ENCODE measurements at places on chromosomes 2 and 18.

DNA sequence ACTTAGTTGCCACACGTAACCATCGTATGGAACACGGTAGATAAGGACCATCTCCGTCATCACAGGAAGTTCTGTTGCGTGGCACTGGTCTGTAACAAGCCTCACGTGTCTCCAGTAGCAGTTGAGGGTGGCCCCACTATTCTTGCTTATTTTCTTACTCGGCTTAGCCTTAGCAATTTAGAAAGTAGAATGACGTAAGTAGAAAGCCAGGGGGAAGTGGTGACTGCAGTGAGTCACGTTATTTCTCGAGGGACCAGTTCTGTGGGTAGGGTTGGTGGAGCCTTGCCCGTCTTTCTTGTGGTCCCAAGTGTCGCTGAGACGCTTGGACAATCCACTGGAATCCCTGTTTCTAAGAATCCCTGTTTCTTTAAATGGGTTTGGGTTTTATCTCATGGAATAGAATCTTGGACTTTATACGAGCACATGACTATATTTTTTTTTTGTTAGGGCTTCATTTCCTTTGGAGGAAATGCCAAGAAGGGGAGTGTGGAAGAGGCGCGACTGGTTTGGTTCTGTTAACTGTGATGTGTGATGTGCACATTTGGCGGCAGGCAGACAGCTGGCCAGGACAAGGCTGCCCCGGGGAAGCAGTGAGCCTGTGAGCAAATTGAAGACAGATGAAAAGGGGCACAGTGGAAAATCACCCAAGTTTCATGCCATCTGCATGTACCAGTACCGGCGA is 96.2 kb downstream of the CABLES1 start:
- DNase-seq: peak; percentile 72

GRCh38 chr2:231998046-231998445 is 36.5 kb downstream of the DIS3L2 start:
- DNase-seq: no peak

- no peak for DNase-seq
Observed at GRCh38 chr2:229634601-229635370, 79.6 kb downstream of the DNER start.

DNA sequence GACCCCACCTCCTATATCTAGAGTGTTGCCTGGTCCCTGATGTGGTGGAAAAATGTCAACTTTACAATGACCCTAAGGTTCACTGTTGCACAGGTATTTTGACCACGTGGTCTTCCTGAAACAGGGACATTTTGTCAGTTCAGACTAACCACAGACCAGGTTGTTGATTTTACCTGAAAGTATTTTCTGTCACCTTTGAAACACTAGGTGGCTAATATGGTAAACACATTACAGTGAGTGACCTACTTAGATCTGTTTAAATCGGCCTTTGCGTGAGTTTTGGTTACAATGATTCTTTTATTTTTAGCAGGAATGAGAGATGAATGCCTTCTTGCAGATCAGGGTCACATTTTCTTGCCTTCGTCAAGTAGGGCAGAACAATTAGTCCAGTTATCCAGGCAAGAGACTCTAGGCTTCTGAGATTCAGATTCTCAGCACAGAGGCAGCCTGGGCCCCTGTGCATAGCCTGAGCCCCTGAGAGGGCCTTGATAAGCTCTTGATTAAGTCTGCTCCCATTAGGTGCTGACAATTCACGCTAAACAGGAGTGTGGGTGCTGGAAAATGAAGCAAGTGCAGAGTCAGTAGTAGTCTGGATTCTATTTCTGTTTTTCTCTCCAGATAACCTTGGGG is 226.2 kb downstream of the KCNS3 start:
- DNase-seq: no peak

DNA sequence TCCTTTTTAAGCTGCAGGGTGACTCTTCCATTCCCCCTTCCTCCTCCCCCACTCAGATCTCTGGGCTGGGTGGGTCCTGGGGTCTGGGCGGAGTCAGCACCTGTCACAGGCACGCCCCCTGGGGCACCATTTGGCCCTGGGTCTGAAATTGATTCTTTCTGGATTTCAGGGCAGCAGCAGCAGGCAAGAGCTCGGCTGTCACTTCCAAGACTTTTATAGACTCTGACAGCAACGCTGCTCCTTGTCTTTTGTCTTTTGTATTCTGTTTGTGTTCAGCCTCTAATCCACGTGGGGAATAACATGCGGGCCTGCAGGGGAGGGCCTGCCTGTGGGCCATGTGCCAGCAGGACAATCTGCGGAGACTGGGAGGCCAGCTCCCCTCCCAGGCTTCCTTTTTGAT is 3.9 kb downstream of the BOD1L2 start:
- DNase-seq: no peak

DNA sequence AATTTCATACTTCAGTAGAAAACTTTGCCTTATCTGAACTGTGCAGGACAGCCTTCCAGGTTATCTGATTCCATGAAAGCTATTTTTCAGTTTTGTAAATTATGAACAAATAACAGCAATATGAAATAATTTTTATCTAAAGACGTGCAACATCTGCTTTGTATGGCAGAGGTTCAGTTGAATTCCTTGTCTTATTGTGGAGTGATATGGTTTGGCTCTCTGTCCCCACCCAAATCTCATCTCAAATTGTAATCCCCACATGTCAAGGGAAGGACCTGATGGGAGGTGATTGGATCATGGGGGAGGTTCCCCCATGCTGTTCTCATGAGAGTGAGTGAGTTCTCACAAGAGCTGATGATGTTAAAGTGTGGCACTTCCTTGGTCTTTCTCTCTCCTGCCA is 18.1 kb upstream of the RPIA start:
- DNase-seq: no peak

GRCh38 chr2:201452058-201452921 is 750 bp downstream of the STRADB start:
- no peak for DNase-seq

DNA sequence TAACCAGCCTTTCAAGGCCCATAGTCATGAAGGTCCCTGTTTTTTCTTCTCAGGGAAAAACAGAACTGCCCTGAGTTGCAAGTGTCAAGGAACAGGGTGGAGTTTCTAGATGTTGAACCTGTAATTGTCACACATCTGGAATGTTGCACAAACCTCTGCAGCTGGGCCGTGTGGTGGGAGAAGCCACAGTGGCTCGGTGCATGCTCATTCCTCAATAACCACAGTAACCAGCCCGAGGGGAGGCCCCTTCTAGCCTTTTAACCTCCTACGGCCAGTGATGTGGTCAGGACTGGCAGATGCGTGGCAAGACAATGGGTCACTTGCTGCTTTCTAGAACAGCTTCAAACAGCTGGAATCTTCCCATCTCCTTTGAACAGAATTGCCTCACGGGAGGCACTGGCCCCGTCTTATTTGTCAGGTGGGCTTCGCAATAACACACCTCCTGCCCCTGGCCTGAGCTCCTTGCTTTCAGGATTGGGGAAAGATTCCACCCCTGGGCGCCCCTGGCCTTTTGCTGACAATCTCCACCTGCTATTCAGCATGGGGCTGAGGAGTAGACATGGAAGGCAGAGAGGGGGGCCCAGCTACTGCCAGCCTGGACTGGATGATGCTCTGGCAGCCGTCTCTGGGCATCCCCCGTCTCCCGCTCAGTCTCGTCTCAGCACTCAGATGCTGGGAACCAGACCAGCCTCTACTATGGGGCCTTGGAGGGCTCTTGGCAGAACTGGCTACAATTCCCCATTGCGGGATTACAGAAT is 102.9 kb downstream of the KLHL29 start:
- DNase-seq: no peak

DNA sequence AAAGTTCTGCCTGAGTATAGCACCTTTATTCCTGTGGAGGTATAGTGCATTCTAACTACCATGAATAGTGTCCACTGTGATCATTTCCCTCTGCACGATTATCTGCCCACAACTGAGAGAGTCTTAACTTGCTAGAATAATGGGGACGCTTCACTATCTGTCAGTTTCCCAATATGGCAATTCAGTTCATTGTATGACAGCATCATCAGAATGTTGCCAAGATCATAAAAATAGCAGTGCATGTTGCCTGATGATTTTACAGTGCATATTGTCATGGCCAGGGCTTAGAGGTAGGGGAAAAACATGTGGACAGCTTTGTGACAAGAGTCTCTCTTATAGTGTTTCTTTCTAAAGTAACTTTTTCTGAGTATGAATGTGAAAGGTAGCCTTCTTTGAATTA is 6.1 kb downstream of the RASGRP3 start:
- no peak for DNase-seq

DNA sequence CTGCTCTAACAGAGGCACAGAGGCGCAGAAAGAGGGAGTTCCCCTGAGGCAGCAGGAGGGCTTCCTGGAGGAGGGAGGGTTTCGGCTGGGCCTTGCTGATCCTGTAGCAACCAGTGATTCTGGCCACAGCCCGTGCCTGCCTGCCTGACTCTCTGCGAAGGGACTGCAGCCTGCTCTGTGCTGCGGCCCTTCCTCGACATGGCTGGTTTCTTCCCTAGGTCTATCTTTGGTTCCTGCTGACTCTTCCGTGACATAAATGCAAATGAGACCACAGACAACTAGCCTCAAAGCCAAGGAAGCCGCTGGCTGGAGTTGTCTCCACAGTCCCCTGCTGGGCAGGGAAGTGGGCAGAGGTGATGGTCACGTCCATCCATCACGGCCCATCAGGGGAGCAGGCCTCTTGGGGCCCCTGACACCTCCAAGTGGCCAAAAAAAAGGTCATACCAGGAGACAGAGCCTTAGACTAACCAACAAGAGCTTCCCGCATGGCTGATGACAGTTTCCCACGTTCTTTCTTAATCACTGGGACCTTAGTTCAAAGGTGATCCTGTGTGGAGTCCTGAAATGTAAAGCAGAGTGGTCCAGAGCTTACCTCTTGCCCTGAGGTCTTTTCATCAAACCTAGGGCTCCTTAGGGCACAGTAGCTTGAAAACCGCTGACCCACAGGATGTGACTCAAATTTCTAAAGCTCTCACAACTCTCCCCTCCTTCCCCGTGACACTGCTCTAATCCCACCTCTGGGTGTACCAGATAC is 55.3 kb downstream of the HS1BP3 start:
- DNase-seq: no peak

- DNase-seq: no peak
Observed at GRCh38 chr2:65731476-65731875, 299.1 kb upstream of the SPRED2 start.

GRCh38 chr18:34809451-34810072 is 99.5 kb downstream of the DTNA start:
- DNase-seq: no peak

GRCh38 chr2:224734949-224735348 is 18.8 kb upstream of the CCDC195 start:
- DNase-seq: no peak

DNA sequence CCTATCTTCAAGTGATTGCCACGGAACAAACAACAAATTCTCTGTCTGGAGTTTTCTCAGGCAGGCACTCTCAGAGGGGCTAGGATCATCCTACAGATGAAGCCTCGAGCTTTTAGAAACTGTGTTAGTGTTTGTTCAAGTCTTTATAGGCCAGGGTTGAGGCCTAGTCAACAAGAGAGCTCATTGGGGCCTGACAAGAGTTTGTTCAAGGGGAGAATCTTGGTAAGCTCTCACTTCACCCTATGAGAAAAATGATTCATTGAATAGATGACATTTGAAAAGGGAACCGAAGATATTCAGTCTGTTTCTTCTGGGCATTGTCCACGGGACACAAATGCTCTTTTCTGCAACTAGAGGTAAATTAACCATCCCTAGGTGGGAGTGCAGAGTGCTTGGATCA is 476.9 kb downstream of the PTPRM start:
- DNase-seq: no peak

GRCh38 chr2:197883354-197884032 is 79.1 kb downstream of the PLCL1 start:
- no peak for DNase-seq

DNA sequence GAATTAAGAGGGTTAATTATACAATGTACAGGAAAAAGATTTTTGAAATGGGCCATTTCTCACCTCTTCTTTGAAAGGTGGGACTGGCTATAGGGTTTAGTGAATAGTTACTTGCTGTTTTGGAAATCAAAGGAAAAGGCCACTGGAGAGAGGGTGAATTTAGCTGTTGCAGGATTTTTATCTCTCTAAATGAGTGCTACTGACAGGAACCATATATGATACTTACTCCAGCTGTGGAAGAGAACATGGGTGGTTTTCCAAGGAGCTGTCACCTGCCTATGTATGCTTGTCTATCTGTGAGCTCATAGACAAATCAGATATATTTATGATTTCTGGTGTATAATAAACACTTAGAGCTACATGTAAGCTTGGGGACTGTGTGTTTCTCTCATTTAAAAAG is 430.4 kb downstream of the MTX2 start:
- no peak for DNase-seq

GRCh38 chr2:70086838-70087701 is at the start of gene PCBP1:
Gene PCBP1, plus strand, starts transcription at chr2:70087477. Its CDS starts 267 bp downstream, at chr2:70087744.
- peak; percentile 95 for DNase-seq

DNA sequence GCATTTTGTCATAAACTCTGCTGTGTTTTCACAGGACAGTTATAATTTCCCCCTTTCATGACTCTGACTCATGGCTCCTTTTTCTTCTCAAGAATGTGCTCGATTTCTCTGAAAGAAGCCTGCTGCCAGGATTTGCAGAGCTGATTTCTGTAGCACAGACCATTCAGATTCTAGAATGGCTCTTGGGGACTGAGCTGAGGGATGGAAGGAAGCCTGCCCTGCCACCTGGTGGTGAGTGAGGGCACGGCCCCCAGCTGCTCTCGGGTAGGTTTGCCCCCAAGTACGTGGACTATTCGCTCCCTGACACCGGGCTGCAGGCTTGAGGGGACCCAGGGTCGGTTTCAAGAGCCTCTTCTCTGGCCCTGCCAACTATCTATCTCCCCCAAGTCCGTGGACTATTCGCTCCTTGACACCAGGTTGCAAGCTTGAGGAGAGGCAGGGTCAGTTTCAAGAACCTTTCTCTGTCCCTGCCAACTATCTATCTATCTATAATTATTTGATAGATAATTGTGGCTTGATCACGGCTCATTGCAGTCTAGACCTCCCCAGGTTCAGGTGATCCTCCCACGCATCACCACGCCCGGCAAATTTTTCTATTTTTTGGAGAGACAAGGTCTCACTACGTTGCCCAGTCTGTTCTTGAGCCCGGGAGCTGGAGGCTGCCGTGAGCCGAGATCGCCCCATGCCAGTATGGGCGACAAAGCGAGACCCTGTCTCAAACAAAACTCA is 1.4 kb upstream of the SMYD5 start:
- DNase-seq: peak; percentile 72

DNA sequence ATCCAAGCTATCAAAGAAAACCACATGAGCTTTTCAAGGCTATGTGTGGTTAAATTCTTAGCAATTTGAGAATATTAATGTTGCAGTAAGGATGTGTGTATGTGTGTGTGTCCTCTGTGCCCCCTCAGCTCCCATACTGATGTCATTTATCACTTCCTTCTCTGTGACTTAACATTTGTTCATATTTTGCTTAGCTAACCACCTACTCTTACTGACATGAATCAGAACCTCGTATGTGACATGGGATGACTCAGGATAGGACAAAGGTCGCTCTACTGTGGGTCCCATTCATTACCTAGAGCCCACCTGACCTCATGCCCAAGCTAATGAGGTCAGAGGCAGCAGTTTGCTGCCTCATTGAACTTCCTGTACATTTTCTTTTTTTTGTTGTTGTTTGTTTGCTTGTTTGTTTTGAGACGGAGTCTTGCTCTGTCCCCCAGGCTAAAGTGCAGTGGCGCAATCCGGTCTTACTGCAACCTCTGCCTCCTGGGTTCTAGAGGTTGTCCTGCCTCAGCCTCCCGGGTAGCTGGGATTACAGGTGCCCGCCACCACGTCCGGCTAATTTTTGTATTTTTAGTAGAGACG is 36.3 kb downstream of the MOGAT1 start:
- no peak for DNase-seq

GRCh38 chr2:101500180-101500579 is 25.3 kb upstream of the RFX8 start:
- no peak for DNase-seq
